ENCODE measurements at places on chromosomes 5 and 9. TPM values are rescaled to one million over a fixed set of nuclear protein-coding genes. Genes with fewer than 3 reads are reported as not detected.

Gene TPD52L3
- total RNA-seq, result not detected

Gene TAF11L5
- not detected for total RNA-seq

Gene C9orf50
- total RNA-seq, result not detected

Gene RPL12
- 637 TPM for total RNA-seq

Gene ARHGEF28
- 3.5 TPM for total RNA-seq
